ENCODE measurements at places on chromosomes 1 and 21.

GRCh38 chr1:184176058-184176457 is 124.5 kb downstream of the TSEN15 start:
- DNase-seq = no peak

GRCh38 chr1:239368436-239369109 is 17.8 kb upstream of the CHRM3 start:
- no peak for DNase-seq

- no peak for DNase-seq
Measured at GRCh38 chr1:209825591-209826434, 2.0 kb upstream of the UTP25 start.

GRCh38 chr21:46145159-46145839 is 10.1 kb downstream of the FTCD start:
- DNase-seq = no peak

DNA sequence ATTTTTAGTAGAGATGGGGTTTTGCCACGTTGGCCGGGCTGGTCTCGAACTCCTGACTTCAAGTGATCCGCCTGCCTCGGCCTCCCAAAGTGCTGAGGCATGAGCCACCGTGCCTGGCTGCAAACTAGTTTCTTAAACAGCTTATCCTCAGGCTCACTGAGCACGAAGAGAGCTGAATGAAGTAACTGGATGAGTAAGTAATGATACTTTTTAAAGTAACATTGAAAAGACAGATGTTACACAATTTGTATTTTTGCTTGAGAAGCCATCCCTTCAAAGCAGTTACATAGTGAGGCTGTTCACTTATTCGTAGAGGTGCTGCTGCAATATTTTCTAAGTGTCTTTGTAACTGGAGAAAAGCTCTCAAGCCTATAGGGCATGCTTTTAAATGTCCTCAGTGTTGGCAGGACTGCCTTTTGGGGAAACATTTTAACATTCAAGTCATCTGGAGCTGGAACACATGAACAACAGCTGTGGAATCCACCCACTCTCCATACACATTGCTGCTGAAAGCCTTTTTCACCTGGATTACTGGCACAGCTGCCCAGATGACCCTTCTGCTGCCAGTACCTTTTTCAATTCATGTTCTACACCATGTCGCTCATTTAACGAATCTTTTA is 2.7 kb upstream of the YBX1 start:
- DNase-seq = no peak

- no peak for DNase-seq
Measured at GRCh38 chr1:35714921-35715567, 3.6 kb downstream of the C1orf216 start.

DNA sequence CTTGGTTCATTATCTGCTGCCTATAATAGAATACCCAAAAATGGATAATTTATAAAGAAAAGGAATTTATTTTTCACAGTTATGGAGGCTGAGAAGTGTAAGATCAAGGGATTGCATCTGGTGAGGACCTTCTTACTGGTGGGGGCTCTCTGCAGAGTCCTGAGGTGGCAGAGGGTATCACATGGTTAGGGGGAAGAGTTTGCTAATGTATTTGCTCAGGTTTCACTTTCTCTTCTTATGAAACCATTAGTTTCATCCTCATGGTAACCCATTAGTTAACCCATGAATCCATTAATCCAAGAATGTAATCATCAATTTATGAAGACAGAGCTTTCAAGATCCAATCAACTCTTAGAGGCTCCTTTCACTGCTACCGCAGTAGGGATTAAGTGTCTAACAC is 120.6 kb downstream of the DNM3 start:
- DNase-seq = no peak

DNA sequence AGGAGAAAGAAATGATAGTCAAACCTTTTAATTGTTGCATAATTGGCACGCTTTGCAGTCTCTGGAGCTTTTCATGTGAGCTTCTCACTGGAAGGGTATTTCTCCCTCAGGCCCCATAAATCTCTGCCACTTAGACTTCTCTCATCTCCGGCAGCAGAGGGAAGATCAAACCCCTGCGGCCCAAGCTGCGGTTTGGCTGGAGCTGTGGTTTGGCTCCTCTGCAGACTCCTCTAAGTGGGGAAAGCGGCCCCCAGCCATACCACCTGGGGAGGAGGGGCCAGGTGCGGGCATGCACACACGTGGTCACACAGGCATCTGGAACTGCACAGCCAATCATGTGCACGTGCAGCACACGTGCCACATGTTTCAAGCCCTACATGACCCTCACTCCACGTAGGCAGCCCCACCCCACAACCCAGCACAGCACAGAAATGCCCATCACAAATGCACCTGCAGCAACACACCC is 58.3 kb downstream of the UBE2T start:
- peak; percentile 55 for DNase-seq

- peak; percentile 86 for DNase-seq
Measured at GRCh38 chr1:16612332-16613172, 812 bp downstream of the NBPF1 start.

- no peak for DNase-seq
Measured at GRCh38 chr21:45125357-45125756, 51.0 kb downstream of the ADARB1 start.

- no peak for DNase-seq
Measured at GRCh38 chr1:234589064-234589800, 20.7 kb downstream of the IRF2BP2 start.

GRCh38 chr1:237204841-237205240 is 162.9 kb downstream of the RYR2 start:
- no peak for DNase-seq

GRCh38 chr21:40194185-40194980 is 327.1 kb downstream of the PCP4 start:
- DNase-seq = no peak

- no peak for DNase-seq
Measured at GRCh38 chr1:38089712-38090360, 43.2 kb upstream of the POU3F1 start.

DNA sequence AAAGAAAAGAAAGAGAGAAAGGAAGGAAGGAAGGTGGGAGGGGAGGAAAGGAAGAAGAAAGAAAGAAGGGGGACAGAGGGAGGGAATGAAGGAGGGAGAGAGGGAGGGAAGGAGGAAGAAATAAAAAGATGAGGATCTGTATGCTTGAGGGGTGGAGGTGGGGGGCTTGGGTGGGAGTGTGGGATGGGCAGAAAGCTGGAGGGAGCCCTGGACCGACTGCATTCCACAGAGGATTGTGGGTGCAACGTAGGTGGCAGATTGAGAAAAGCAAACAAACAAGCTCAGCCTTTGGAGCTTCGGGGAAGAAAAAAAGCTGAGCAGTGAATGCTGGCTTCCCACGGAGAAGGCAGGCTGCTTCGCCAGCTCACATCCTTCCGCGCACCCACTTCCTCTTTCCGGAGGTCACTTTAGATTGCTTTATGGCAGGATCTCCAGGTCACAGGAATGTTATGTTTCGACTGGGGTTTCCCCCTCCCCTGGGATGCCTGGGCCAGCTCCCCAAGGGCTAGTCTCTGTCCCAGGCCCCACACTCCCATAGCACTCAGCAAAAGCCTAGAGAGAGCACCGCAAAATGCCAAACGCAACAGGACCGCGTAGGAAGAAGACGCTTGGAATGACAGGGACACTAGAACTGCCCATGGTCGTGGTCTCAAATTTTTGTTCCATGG is 20.7 kb upstream of the LGALS8 start:
- peak; percentile 72 for DNase-seq

DNA sequence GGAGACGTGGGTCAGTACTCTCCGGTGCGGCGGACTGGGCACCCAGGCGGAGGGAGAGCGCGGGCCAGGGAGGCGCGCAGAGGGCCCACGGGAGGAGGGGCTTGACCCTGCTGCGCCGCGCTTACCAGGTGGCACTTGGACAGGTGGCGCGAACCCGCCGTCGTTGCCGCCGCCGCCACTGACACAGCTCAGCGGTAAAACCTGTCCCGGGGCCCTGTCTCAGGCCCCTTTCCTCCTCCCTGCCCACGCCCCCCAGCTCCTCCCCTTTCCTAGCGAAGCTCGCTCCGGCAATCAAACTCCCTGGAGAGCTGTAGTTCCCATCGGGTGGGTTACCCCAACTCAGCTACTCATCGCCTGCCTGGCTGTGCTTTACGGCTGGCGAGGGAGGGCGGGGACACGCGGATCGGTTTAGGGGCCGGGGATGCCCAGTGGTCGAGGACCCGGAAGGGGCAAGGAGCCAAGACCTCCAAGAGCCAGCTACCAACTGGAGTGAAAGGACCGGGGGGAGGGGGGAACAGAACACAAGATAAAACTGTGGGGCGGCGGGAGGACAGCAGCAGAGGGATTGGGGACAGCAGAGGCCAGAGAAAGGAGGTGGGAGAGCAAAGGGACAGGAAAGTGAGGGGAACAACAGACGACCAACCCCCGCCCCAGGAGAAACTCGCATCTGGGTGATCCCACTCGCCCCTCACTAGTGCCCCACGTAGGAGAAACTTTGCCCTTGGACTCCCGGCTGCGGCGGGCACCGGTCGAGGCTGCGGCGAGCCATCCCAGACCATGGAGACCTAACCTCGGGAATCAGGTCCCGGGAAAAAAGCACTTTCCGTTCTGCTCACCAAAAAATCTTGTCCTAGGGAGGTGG is 2.9 kb downstream of the GFI1 start:
- DNase-seq = no peak

GRCh38 chr1:229287267-229287666 is 16.4 kb downstream of the RAB4A start:
- DNase-seq = peak; percentile 15

DNA sequence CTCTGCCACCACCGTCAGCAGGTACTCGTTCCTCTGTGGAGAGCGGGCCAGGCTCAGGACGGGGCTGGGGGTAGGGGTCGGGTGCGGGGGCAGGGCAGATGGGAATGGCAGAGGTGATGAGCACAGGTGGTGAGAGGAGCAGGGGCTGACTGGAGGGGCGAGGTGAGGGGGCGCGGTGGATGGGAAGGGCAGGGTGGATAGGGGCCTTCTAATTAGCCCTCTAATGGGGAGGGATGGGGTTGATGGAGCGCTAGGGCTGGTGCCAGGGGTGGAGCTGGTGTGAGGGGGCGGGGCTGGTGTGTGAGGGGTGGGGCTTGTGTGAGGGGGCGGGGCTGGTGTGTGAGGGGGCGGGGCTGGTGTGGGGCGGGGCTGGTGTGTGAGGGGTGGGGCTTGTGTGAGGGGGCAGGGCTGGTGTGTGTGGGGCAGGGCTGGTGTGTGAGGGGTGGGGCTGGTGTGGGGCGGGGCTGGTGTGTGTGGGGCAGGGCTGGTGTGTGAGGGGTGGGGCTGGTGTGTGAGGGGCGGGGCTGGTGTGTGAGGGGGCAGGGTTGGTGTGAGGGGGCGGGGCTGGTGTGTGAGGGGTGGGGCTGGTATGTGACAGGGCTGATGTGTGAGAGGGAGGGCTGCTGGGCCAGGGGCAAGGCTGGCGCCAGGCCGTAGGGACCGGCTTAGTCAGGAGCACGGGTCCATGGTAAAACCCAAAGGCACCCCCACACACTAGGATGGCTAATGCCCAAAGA is 5.9 kb downstream of the KRTAP10-1 start:
- no peak for DNase-seq

- no peak for DNase-seq
Measured at GRCh38 chr1:203589171-203589570, 37.5 kb upstream of the ATP2B4 start.

DNA sequence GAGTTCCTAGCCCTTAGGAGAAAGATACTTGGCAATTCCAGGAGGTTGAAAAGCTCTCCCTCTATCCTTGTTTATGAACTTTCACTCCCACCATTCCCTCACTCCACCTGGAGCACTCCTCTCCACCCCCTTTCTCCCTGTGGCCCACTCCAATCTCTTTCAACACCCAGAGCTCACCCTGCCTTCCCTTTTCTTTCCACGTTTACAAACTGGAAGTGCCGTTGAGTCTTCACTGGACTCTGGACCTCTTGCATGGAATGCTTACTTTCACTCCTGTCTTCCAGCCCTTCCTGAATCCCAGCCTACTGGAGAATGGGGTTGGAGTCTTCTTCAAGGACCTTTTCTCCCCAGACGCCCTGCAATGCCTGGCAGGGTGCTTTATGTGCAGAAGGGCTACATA is 198.5 kb downstream of the RHOU start:
- no peak for DNase-seq

- DNase-seq = no peak
Measured at GRCh38 chr1:31040038-31040437, 25.5 kb downstream of the PUM1 start.

DNA sequence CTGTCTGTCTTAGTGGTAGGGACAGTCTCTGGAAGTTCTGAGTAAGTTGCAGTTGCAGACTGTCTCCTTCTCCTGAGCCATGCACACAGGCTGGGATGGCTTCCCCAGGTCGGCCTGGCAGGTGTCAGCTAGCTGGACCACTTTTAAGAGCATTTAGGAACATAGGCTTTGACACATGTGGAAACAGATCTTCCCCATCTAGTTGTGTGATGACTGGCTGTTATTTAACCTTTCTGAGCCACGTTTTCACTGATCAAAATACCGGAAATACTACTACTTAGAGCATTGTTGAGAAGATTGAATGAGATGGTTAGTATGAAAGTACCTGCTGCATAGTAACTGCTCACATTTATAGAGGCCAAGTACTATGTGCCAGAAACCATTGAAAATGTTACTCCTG is 6.2 kb upstream of the MAPKAPK2 start:
- DNase-seq = no peak

- no peak for DNase-seq
Measured at GRCh38 chr1:203765029-203765837, at the start of gene LAX1. TSS of gene LAX1 (plus strand) at chr1:203765183. CDS start at chr1:203765566, 383 bp downstream.

- no peak for DNase-seq
Measured at GRCh38 chr1:37478890-37479254, 4.5 kb downstream of the ZC3H12A start.

DNA sequence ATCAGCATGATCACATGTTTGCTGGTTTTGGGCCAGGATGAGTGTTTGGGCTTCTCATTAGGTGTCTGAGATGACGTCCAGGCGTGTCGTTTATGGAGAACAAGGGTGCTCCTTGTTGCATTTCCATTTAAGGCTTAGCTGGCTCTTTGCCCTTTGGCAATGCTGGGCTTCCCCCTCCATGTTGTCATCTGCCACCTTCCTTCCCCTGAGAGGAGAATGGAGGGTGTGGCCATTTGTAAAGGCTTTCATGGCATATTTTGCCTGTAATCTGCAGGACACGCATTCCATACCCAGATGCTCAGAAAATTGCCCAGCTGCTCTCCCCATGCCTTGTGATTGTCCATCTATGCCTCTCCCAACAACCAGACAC is 27.7 kb downstream of the PKP1 start:
- no peak for DNase-seq

DNA sequence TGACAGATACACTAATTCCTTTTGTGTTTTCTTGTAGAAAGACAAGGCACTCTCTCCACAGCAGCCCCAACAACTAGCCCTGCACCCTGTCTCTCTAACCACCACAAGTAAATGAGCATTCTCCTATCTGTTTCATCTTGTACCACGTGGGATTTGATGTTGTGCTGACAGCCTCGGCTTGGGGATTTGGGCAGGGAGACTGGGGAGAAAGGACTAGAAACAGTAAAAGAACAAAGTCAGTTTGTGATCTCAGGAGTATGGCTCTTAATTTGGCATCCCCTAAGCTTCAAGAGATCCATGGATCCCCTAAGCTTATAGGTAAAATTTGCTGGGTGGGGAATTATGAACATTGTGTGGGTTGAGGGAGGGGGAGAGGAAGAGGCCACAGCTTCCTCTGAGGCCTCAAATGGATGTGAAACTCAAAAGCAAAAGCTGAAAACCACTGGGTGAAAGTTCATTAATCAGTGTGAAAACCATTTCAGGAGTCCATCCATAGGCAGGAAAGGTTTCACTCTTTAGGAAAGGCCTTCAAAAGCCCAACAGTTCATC is 3.1 kb downstream of the C1orf162 start:
- no peak for DNase-seq
